Uterus (tissue), 4 donors: ENCODE measurements at places on chromosomes 4 and X. TPM values are rescaled to one million over a fixed set of nuclear protein-coding genes. Genes with fewer than 3 reads are reported as not detected.

DNA sequence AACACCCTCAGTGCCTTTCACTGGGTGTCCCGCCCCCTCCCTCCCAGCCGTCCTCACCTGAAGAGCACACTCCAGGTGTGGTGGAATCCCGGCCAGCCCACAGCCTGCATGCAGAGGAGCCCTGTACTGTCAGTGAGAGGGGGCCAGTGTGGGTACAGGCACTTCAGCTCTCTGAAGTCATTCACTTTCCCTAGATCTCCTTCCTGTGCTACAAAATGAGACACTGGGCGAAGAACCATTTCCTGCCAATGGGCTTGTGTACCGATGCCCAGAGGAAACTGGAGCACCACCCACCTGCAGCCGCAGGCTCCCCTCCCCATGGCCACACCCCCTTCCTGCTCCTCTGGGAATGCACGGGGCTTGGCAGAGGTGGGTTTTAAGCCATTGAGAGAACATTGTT lies 73.9 kb upstream of the C4orf50 start:
- no peak for DNase-seq

DNA sequence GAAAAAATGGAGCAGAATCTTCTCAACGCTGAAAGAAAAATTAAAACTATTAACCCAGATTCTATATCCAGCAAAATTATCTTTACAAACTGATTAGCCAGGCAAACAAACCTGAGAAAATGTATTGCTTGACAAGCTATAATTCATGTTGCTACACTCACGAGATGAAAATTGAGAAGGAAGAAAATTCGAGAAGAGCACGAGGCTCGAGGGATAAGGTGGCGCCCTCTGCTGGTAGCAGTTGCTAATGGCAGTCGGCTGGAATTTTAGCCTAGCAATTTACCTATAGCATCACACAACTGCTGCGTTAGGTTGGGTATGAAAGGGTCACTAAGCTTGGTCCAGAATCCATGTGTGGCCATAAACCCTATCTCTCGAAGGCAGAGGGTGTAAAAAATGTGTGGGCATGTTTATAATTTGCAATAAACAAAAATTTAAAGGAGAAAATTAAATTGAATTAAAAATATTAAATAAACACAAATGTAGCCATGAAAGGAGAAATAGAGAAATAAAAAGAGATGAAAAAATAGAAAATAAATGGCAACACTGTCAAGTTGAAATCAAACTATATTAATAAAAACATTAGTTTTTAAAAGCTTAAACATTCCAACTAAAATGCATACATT lies 126.6 kb downstream of the PPP4R3C start:
- DNase-seq = no peak

- DNase-seq = no peak
These were observed 300.2 kb downstream of the USP46 start for GRCh38 chr4:52358883-52359321.

DNA sequence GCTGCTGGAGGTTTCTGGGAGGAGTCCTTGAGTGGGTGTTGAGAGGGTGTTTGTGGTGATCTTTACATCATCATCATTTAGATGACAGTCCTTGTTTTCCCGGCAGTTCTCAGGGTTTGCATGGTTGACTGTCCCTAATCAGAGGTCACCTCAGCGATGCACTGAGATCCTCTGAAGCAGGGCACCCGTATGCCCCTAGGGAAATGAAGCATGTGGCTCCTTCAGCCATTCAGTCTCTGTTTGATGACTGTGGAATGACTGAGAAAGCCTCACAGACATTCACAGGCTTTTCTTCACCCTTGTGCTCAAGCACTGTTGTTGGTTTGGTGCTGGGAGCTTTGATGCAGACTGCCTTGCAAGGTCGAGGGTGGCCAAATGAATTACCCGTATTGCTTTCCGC lies 474.7 kb downstream of the SPRY1 start:
- no peak for DNase-seq

DNA sequence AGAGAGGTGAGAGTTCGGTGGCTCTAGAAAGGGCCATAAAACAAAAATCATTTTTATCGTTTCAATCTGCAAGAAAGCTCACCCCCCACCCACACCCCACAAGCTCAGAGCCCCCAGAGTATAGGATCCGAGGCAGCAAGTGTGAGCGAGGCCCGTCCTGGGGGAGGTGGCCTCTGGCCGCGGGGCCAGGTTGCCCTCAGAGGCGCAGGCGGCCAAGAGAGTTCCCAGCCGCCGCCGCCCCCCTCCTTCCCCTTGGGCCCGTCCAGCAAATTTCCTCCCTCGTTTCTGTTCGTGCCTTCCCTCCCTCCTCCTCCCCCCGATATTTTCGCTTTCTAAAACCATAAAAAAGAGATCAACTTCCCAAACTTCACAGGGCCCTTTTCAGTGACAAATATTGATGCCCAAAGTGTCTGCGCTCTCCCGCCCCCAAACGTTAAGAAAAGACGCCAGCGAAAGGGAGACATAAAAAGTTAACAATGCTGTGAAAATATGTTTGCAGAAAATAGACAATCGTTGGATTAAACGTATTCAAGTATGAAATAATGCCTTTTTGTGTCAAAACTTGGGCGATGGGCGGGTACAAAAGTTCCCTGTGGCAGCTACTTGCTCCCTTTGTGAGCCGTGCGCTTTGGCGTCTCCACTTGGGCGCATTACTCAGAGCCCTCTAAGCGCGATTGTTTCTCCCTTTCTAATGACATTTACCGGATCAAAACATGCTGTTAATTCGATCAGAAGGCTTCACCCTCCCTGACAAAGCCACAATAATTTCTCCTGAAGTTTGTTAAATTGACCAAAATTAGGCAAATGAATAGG lies 1.1 kb upstream of the HELT start:
- DNase-seq = no peak

DNA sequence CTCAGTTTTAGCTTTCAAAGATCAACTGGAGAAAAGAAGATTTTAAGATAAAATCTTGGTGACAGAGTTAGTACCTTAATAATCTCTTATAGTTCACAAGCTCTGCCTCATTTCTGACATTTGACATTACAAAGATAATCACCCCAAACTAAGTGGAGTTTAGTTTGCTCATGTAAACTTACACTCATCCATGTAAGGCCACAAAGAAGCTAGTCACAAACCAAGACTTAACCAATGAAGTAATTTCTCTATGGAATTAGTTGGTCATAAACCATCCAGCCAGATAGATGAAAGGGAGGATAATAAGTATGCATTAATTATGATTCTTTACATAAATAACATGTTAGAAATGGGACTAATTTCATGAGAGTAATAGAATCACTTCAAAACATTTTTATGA lies 159.2 kb downstream of the FAM13A start:
- no peak for DNase-seq

DNA sequence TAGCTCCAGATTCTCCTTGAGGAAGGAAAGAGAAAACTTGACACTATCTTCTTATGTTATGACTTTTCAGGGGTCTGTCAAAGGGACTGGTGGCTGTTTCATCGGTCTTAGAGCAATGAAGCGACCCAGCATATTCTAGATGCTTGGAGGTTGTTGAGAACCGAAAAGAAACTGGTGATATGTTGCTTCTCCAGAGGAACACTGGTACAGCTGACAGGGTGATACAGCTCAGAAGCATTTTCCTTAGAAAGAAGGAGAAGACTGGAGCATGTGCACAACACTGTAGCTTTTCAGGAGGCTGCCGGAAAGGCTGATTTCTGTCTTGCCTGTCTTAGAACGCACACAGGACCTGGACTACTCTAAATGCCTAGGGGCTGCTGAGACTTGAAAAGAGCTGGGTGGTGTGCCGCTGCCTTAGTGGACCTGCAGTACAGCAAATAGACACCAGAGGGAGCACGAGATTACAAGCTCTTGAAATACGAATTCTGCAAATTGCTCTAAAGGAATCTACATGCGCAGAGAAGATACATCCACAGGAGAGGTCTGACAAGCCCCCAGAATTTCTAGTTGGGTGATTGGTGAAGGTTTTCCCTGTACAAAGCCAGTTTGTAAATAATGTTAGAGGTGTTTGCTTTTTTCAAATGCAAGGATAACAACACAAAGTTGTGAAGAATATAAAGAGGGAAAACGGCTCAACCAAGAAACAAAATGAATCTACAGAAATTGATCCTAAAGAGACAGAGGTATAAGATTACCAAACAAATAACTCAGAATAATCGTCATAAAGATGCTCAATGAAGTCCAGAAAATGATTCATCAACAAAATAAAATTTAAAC lies 223.1 kb upstream of the DMD start:
- peak; percentile 50 for DNase-seq

GRCh38 chrX:17027931-17028330 lies 81.5 kb downstream of the REPS2 start:
- DNase-seq = no peak

DNA sequence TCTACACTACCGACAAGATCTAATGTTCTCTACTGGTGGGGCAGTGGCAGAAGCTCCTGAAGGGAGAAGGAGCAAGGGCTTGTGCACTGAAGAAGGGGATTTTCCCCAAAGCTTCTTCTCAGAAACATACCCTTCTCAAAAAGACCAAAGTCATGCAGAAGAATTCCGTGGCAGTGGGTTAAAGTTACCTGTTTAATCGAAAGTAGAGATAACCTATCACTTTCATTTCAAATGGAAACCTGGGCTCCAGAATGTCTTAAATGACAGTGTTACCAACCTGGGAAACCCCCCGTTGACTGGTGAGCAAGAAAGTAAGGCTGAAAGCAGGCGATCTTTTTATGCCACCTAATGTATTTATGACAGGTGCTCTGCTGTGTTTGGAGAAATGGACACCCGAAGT lies 92.5 kb upstream of the TEX13D start:
- no peak for DNase-seq

Gene NLGN4X
- total RNA-seq = 6.2 TPM

Gene CCNQ
- total RNA-seq = 94.5 TPM

Gene WDR13
- 64.8 TPM for total RNA-seq

Gene ATP1B4
- not detected for total RNA-seq
